ENCODE measurements at places on chromosomes 6 and 20.
A peak's percentile ranks its signal among the peaks of the same experiment; 100 is the strongest.

DNA sequence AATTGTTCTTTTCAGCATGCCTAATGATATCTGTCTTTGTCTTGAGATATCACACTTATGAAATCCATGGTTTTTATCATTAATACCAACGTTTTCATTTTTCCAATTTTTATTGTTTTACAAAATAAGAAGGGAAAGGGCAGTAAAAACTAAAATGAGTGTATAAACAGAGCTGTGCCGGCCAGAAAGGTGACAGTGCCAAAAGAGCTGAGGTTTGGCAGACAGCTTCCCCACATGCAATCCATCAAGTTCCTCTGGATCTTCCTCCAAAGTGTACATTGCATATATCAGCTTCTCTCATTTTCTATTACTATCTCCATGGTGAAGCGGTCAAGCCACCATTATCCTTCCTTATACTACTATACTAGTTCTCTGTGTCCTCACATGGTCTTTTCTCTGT is 10.1 kb upstream of the TMEM244 start:
- DNase-seq, result no peak

- no peak for DNase-seq
Observed at GRCh38 chr6:45075246-45075645, 252.9 kb upstream of the RUNX2 start.

- no peak for DNase-seq
Observed at GRCh38 chr6:20924911-20925543, 390.8 kb downstream of the CDKAL1 start.

GRCh38 chr20:35087791-35088190 is 4.8 kb downstream of the TRPC4AP start:
- DNase-seq, result no peak

GRCh38 chr20:49187330-49187850 is 744 bp downstream of the STAU1 start:
- DNase-seq, result peak; percentile 49

- no peak for DNase-seq
Observed at GRCh38 chr6:90715093-90715655, 128.3 kb upstream of the MAP3K7 start.

DNA sequence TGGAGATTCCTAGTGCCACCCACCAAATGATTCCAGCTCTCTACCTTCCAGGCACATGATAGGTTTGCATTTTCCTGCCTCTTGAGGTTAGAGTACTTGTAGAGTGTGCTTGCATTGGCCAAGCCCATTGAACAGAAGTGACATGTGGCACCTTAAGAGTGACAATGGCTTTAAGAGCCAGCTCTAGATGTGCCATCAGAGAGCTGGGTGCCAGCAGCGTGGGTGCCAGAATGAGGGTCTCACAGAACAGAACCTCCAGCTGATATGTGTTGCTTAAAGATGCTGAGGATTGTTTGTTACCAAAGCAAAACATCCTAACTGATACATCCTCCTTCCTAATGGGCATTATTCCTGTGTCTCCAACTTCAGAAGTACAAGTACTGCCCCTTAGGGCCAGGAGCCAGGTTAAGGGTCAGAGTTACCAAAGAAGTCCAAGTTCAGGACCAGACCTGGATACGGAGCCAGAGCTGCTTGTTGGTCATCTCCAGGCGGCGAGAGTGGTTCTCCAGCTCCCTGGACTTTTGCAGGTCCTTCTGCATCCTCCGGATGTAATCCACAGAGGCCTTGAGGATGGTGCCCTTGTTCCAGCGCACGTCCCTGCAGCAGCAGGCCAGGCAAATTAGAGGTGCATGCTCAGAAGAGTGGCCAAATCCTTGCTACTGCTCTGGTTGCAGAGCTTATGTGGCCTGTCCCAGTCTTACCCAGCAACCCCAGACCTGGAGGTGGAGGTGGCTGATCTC is 47.5 kb downstream of the MDFI start:
- no peak for DNase-seq

DNA sequence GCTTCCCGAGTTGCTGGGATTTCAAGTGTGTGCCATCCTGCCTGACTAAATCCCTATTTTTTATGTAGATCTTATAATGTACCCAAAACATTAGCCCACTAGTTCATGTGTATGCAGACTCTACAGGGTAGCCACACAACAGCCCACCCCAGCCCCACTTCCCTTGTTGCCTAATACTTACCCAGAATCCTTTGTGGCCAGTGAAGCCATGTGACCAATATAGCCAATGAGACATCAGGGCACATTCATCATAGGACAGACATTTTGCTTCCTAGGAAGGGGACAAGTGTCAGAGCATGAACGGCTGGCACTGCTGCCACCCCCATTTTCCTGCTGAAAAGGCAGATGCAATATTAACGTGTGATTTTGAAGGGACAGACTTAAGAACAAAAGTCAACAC is 36.0 kb upstream of the TCP11 start:
- DNase-seq, result no peak

DNA sequence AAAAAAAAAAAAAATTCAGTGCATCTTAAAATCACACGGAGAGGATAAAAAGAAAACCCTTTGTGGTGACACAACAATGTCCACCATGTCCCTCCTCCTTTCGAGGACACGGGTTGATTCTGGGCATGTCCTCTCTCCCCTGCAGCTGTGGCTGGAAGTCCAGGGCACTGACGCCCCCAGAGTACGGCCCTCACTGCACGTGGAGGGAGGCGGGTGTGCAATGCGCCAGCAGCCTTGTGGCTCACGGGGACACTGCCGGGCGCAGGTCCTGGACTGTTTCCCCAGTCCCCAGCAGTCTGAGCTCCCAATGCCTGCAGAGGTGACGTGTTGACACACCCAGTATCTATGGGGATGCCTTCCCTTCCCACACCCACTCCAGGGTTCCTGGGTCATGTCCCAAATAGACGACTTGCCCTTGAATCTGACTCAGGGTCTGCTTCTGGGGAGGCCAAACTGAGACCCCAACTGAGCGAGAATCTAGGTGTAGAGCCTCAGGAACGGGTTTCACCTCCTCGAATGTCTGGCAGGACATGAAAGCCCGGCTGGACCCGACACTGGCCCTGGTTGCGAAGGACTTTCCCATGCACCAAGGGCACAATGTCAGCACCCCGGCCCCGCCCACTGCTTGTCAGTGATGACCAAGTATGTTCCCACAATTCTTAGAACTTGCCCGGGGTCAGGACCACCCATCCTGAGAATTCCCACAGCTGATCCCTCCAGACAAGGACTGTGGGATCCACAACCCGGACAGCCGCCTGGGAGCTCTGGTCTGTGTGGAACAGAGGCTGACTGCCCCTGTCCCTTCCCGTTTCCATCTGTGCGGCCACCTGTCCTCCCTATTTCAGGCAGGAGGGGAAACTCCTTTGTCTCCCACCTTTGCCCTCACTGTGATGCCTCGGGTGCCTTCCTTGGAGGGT is 425.1 kb upstream of the SULF2 start:
- no peak for DNase-seq

GRCh38 chr6:21898107-21898796 is 304.7 kb downstream of the SOX4 start:
- no peak for DNase-seq

DNA sequence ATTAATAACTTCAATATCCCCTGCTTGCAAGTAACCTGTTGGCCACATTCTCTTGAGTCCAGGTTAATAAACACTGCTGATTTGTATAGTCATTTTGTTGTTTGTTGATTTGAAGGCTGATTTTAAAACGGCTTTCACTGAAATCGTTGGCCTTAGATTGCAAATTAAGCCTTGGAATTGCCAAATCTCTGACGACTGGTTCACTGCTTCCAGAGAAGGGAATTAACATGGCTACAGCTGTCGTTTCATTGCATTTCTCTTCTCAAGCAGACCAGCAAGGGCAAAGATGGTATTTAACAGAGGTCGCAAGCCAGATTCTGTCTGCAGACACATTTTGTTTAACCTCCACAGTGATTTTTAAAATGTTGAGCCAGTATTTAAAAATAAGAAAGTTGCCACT is 470.9 kb downstream of the TFAP2A start:
- DNase-seq, result no peak

Data from stimulated activated CD8-positive, alpha-beta memory T cell treated with anti-CD3 and anti-CD28 coated beads, Interleukin-4, amount 100 ng/mL, for 48 hours (primary cell).